ENCODE measurements at places on chromosomes 3 and 15.

DNA sequence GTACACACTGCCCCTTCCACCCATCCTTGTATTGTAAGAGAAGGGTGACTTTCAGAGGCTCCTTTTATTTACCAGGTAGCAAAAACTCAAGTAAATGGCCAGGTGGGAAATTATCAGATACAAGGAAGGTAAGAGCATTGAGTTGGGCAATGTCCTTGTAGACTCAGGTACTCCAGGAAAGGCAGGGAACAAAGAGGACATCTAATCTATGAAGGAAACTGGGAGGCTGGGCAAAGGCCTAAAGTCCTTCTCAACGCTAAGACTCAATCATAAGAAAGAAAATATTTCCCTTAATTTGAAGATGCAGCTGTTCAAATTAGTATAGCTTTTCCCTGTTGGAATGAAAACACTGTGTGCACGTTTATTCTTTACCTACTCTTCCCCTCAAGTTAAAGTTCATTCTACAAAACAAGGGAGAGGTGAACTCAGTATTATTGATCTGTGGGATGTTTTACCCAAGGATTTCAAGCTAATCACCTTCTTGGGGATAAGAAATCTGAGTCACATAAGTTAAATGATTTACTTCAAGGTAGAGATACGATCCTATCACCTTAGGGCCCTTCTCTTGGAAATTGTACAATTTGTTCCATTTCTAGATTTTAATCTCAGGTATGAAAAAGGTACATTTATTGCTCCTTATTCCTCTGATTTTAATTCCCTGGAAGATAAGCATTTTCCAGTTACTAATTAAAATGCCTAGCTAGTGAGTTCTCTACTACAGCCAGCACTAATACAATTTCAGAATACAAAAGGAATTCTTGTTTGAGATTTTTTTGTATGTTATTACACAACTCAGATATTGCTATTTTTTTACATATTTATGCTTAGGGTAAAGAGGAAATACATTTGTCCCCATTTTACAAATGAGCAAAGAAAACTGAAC is 80.6 kb downstream of the PLD1 start:
- DNase-seq = no peak

- no peak for DNase-seq
Observed at GRCh38 chr3:177102553-177102952, 94.7 kb downstream of the TBL1XR1 start.

DNA sequence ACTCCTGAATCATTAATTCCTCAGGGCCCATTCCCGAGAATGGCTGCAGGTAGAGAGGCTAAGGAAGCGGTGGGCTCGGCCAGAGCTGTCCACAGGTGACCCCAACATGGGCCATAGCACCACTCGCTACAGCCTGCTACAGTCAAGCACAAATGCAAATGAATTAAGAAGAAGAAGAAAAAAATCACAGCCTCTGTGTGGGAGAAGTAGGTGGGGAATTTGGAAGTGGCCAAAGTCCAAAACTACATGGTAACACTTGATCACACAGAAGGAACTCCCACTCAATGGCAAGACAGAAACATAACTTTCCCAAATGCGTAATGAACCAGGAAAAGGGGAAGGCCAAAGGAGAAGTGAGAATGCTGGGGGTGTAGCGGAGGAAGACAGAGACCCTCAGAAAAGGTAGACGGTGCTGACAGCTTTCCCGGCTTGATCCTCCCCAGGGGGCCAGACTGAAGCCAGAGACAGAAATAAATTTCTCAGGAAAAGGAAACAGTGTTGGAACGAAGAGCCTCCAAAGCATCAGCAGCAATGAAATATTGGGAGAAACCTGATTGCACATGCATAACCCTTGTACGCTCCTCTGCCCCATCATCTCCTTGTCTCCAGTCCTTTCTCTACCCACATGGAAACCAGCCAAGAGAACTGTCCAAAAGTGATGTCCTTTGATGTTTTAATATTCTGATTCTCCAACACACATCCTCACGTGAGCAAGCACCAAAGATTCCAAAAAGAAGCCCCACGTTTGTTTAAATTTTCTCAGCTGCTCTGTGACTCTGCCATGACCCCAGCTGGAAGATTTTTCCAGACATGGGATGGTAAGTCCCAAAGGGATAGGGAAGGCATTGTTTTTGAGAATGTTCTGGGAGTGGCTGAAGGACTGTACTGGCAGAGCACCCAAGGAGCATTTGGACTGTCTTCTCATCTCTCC is 107.6 kb downstream of the OXNAD1 start:
- no peak for DNase-seq

DNA sequence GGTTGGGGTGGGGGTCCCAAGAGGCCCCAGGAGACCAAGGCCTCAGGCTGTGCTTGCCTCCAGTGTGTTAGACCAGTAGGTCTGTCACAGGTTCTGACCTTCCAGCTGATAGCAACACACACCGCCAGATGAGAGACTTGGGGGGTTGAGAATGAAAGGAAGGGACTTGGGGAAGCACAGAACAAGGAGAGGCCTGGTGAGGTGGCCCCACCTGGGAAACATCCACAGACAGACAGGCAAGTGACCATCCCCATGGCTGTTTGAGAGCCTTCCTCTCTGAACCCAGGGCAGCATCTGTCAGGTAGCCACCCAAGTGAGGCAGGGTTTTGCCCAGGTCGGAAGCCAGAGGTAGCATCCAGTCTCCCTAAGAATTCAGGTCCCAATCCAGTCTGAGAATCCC is 35.0 kb upstream of the VPS8 start:
- DNase-seq = no peak

GRCh38 chr15:51939216-51939615 is 32.4 kb downstream of the LEO1 start:
- DNase-seq = no peak

GRCh38 chr15:78236491-78236890 is 2.1 kb upstream of the ACSBG1 start:
- no peak for DNase-seq

DNA sequence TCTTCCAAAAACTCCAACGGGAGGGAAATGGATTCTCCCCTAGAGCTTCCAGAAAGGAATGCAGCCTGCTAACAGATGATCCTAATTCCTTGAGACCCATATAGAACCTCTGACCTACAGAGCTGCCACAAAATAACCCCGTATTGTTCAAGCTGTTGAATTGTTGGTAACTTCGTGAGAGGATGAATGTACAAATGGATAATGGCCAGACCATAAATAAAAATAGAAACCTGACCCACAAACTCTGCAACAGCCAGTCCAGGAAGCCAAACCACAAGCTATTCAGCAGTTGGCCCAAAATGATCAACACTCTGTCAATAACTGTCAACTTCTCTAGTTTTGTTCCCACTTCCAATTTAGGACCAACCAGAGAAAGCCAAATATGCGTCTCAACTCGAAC is 414.0 kb upstream of the ZNF717 start:
- no peak for DNase-seq

DNA sequence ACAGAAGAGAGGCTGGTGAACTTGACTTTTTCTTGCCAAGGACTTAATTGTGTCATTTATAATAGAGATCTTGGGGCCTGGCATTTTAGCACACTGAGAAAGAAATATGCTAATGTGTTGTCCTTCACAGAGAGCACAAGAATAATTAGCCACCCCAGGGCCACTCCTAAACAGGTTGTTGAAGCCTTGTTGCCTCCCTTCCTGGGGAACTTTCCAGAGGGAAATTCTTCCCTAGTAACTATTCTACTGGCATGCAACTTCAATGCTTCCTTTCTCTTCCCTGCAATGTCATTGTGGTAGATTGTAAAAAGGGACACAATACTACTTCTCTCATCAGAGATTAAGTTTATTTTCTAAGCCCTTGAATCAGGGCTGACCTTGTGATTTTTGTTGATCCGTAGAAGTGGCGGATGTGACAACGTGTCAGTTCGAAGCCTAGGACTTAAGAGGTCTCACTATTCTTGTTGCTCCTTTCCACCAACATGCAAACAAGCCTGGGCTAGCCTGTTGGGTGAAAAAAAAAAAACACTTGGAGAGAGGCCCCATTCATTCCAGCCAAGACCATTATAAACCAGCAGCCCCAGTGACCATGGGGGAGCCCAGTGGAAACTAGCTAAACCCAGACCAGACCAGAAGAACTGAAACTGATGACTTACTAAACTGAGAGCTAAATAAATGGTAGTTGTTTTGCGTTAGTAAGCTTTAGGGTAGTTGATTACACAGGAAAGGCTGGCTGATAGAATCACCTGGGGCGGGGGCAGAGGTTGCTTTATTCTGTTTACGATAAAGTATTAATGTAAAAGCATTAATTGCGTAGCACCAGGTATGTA is 287.2 kb downstream of the SHQ1 start:
- no peak for DNase-seq

DNA sequence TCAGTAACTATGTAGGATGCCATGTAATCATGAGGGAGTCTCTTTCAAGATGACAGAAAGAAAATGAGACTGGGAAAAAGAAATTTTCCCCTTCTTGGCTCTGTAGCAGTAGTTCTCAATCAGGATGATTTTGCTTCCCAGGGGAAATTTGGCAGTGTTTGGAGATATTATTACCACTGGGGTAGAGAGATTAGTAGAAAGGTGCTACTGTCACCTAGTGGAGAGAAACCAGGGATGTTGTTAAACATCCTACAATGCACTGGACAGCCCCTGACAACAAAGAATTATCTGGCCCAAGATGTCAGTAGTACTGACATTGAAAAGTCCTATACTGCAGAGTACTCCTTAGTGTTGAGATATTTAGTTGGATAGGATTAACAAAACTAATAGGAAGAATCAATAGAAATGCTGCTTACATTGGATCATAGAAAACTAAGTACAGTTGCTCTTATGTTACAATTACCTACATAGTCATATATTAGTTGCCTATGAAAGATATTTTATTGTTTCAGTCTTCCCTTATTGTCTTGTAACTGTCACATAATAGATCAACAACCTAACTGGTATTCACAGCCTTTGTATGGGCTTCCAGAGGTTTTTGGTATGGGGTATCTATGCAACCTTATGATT is 433.3 kb downstream of the RAP2B start:
- DNase-seq = no peak

GRCh38 chr15:70111203-70112073 is 13.7 kb upstream of the TLE3 start:
- no peak for DNase-seq

DNA sequence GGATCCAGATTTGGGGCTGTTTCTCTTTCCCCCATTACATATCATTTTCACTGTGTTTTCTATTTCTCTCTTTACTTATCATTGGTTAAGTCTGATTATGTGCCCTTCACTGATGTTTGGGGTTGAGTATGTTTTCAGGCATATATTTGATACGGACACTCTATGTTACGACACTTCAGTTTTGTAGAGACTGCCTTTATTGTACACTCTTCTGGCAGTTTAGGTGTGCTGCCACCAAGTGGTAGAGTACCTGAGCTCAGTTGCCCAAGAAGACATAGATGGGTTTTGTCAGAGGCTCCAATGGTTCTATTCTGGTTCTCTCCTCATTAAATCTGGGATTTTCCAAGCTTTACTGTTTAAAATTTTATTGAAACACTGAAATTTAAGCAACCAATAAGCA is 255.0 kb upstream of the ROPN1 start:
- DNase-seq = no peak

DNA sequence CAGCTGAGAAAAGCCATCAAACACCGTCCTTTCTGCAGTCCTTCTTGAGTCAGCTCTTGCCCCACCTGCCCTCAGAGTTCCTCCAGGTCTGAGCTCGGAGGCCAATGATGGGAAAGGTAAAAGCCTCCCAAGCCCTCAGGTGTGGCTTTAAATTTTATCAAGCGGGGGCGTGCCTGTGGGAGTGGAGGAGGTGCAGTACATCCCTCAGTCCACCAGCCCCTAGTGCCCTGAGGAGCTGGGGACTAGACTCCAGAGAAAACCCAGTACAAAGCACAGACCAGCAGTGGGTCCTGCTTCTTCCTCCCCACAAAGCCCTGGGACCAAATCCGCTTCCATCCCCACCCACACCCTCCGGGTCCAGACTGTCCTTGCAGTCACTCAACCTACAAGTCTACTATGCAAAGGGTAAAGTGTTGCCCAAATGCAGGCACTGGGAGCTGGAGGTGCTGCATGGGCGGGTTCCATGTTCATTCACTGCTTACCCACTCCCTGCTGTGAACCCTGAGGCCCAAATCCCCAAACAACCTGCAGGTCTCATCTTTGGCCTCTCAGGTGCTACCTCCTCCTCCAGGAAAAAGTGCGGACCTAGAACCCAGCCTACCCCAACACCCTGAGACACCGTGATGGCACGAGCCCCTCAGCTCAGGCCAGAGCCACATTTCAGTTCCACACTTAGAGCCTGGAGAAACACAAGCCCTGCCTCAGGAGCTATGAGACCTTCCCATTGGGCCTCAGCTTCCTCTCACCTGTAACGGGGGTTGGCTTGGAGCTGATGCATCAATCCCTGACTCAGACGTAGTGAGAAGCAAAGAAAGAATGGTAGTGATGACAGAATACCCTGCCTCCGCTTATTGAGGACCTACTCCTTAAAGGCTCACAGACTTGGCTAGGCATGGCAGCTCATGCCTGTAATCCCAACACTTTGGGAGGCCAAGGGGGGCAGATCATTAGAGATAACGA is 2.4 kb downstream of the PFKFB4 start:
- no peak for DNase-seq

DNA sequence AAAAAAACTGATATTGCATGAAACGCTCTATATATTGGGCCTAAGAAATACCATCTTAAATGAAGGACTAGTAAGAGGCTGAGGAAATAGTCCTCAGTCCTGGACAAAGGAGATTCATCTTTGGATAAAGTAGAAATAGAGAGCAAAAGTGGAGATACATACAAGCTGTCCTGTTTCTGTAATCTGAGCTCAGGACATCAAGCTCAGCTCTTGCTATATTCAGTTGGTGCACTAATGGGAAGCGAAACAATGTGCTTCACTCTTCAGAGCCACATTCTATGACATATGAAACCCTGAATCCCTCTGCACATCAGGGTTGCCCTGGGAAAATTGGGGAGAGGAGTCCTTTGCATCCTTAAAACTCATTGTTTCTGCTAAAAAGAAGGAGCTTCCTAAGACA is 290.7 kb downstream of the VPS13C start:
- no peak for DNase-seq

GRCh38 chr3:113174801-113175485 is 36.4 kb upstream of the BOC start:
- DNase-seq = no peak

GRCh38 chr15:100208921-100209603 is 132.7 kb downstream of the ADAMTS17 start:
- DNase-seq = no peak

GRCh38 chr3:57927916-57928315 is 80.3 kb upstream of the FLNB start:
- no peak for DNase-seq

- DNase-seq = no peak
Observed at GRCh38 chr3:11206316-11206715, 52.0 kb downstream of the HRH1 start.

GRCh38 chr3:146496251-146496650 is 26.9 kb upstream of the PLSCR2 start:
- DNase-seq = no peak

GRCh38 chr3:34024447-34025240 is 226.2 kb downstream of the PDCD6IP start:
- no peak for DNase-seq

DNA sequence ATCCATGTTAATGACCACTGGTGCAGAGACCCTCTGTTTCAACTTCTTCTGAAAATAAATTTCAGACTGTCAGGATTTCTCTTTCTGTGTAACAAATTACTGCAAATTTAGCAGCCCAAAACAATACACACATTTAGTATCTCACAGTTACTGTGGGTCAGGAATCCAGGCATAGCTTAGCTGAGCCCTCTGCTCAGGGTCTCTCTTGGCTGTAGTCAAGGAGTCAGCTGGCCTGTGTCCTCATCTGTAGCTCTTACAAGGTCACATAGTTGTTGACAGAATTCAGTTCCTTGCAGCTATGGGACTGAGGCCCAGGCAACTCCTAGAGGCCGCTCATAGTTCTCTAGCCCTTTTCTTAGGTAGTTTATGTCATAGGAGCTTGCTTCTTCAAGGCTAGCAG is 51.9 kb downstream of the NKIRAS1 start:
- DNase-seq = no peak
